ENCODE measurements at places on chromosomes 3 and 15.

DNA sequence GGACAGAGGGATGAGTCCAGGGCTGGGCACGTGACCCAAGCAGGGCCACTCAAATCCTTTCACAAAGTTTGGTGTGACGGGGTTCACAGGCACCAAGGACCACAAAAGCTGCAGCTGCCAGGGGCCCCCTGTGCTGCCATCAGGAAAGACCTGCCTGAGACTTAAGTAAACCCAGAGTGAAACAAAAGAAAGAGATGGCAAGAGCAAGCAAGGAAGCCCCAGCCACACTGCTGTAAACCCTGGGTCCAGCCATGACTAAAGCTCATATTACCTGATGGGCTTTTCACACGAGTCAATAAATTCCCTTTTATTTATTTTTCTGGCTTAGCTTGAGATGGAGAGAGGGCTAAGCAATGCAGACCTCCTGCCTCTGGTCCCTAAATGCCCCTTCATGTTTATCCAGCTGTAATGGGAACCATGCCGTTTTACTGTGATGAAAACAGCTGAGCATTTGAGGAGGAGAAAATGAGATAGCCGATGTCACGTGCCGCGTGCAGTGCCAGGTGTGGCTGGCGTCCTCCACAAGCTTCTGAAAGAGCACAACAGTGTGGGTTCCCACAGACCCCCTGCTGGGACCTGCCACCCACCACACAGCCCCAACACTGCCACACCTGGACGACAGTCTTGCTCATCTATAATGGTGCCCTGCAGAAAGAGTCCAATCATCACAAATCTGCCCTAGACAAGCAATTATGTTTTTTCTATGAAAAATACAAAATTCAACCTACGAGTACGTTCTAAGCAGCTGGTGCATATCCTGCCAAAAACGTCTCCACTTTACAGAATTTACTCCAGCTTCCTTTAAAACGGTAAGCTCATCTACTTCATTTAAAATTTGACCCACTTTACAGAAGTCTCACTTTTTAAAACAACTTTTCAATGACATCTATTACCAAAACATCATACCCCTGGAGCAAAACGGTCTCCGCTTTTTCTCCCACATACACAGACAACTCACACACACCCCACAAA lies 34.2 kb downstream of the ADAMTS17 start:
- DNase-seq: no peak

- DNase-seq: no peak
Measured at GRCh38 chr3:109728861-109729494, 391.6 kb upstream of the DPPA4 start.

- no peak for DNase-seq
Measured at GRCh38 chr15:101614761-101615160, 37.4 kb downstream of the TM2D3 start.

- DNase-seq: peak; percentile 11
Measured at GRCh38 chr15:52529341-52529924, 753 bp upstream of the MYO5A start.

DNA sequence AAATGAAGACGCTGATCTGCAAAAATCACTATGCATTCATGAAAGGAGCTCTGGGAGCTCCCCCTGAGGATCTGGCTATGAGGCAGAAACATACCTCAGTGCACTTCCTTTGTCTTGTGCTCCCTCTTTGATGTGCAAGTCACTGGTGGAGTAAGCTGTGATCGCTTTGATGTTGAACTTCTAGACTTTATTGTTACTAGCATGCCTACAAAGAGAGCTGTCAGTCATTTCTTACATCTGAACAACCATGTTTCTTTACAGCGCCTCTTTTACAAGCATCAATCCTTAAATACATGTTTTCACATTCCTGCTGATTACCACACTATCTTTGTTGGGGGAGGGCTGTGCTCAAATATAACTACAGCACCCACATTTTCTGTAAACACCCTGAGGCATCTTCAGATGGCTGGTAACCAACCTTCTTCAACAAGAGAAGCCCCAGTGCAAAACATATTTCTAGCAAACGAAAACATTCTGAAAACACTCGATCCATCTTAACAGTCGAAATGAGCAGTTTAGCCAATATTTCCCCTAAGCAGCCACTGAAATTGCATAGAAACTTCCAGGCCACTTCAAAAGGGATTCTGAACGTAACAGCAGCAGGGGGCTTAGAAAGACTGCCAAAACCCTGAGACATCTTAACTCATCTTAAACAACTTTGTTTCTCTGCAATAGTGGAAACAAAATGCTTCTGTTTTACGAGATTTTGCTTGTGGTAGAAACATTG lies 101.9 kb upstream of the ICE2 start:
- DNase-seq: no peak

GRCh38 chr3:116579840-116580239 lies 129.7 kb upstream of the TUSC7 start:
- no peak for DNase-seq

DNA sequence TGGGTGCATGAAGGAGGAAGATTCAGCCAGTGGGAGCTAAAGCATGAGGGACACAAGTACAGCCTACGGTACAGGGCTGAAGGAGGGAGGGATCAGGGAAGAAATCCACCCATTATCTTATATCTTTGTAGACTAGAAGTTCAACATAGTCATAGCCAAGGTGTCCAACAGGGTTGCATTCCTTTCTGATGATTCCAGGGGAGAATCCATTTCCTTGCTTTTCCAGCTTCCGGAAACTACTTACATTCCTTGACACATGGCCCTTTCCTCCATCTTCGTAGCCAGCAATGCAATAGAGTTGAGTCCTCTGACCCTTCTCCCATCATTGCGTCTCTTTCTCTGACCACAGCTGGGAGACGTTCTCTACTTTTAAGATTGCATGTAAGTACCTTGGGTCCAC lies 471.0 kb upstream of the SEMA6D start:
- no peak for DNase-seq

DNA sequence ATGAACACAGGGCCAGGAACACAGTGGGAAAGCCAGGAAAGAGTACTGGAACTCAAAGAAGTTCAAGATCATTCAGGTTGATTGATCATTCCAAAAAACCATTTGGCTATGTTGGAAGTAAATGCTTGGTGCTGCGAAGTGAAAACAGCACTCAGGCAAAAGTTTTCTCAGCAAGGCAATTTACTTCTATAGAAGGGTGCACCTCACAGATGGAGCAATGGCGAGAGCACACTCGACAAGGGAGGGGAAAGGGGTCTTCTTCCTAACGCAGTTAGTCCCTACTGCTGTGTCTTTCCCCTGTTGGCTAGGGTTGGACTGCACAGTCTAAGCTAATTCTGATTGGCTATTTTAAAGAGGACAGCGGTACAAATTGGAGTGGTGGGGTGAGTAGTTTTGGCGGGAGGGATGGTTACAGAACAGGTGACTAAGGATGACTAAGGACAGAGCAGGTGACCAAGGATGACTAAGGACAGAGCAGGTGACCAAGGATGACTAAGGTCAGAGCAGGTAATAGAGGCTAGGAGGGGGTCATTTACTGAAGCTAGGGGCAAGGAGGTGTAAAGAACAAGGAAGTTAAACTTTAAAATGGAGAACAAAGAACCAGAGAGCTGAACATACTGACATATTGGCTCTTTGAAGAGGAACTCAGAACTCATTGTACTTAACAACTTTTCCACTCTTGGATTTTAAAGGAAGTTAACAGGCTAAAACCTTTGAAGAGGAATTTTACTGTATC lies 43.3 kb downstream of the HOMER2 start:
- no peak for DNase-seq
